ENCODE measurements at places on chromosomes 3 and 15. TPM values are rescaled to one million over a fixed set of nuclear protein-coding genes. Genes with fewer than 3 reads are reported as not detected.

DNA sequence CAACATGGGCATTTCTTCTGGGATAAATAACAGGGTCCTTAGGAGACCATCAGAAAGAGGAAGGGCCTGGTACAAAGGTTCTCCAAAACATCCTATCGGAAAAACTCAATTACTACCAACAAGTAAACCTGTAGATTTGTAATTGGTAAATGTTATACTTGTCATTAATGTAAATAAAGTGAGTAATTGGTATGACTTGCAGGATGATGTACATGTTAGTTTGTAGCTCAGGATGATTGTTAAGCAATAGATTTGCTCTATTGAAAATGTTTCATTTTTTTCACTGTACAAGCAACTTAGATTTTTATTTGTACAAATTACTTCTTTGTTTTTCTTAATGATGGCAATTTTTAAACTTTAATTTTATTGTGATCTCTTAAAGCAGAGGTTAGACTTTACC lies 3.8 kb upstream of the SCG5 start:
- H3K27ac ChIP-seq, result no peak overlapping the region
- DNase-seq, result no peak
- no peak overlapping the region for H3K4me3 ChIP-seq
- H3K4me1 ChIP-seq, result no peaks in the 10 kb centered on the region

DNA sequence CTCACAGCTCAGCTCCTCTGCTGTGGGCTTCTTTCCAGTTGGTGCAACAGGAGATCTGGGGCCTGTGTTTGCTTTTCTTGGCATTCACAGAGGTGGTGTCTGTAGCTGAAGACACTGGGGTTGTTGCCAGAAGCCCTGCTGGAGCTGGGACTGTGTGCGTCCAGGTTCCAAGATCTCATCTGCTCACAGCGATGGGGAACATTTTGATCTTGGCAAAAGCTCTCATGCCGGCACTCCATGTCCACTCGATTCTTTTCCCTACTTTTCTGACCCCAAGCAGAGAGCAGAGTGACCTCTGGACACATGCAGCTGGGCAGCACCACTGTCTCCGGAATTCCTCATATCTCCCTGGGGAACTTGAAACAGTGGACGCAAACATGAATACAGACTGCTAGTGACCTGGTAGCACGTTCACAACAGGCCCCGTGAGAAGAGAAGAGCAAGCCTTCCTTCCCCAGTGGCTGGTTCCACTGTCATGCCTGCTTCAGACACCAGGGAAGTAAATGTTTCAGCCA lies 36.1 kb upstream of the MECOM start:
- no peaks in the 10 kb centered on the region for H3K36me3 ChIP-seq
- no peaks in the 10 kb centered on the region for H3K27me3 ChIP-seq
- no peak overlapping the region for H3K4me3 ChIP-seq
- H3K4me1 ChIP-seq, result no peaks in the 10 kb centered on the region

- H3K4me1 ChIP-seq, result no peaks in the 10 kb centered on the region
- no peak for DNase-seq
- no peak overlapping the region for H3K4me3 ChIP-seq
- H3K36me3 ChIP-seq, result no peaks in the 10 kb centered on the region
- peaks cover 5% of the 10 kb centered on the region for H3K27me3 ChIP-seq
These were observed 65.3 kb upstream of the FSTL1 start for GRCh38 chr3:120516136-120516535.

GRCh38 chr3:144466114-144466513 lies 494.5 kb downstream of the DIPK2A start:
- H3K4me1 ChIP-seq, result no peaks in the 10 kb centered on the region
- no peak overlapping the region for H3K27ac ChIP-seq
- no peaks in the 10 kb centered on the region for H3K27me3 ChIP-seq
- DNase-seq, result no peak

- H3K27me3 ChIP-seq, result no peaks in the 10 kb centered on the region
- no peak for DNase-seq
- no peak overlapping the region for H3K27ac ChIP-seq
- no peak overlapping the region for H3K4me3 ChIP-seq
These were observed 19.3 kb downstream of the CPOX start for GRCh38 chr3:98574132-98574531.

DNA sequence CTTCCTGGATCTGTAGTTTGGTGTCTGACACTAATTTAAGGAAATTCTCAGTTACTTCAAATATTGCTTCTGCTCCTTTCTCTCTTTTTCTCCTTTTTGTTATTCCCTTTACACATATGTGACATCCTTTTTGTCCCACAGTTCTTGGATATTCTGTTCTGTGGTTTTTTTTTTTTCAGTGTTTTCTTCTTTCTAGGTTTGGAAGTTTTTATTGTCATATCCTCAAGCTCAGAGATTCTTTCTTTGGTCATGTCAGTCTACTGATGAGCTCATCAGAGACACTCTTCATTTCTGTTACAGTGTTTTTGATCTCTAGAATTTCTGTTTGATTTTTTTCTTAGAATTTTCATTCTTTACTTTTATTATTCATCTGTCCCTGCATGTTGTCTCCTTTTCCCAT lies 140.5 kb downstream of the SPATA16 start:
- no peaks in the 10 kb centered on the region for H3K4me1 ChIP-seq
- H3K27me3 ChIP-seq, result no peaks in the 10 kb centered on the region
- no peak for DNase-seq
- H3K4me3 ChIP-seq, result no peak overlapping the region
- no peak overlapping the region for H3K27ac ChIP-seq

DNA sequence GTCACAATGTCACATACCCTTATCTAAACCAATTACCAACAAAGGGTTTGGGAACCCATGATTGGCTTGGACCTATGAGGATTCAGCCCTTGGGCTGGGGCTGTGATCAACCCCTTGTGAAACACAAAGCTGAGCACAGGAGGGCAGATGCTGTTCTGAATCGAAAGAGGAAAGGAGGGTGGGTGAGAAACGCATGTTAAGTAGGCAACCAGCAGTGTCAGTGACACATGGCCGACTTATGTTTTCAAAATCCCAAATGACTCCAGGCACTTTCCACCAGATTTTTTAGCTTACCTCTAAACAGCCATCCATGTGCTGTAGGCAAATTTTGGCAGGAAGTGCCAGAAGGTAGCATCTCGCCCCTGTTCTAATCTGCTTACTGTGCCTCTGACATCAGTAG lies 34.1 kb upstream of the KLHL25 start:
- H3K36me3 ChIP-seq, result no peaks in the 10 kb centered on the region
- H3K27me3 ChIP-seq, result no peaks in the 10 kb centered on the region
- DNase-seq, result no peak
- H3K27ac ChIP-seq, result no peak overlapping the region
- H3K4me3 ChIP-seq, result no peak overlapping the region

- H3K36me3 ChIP-seq, result no peaks in the 10 kb centered on the region
- peaks cover 25% of the 10 kb centered on the region for H3K4me1 ChIP-seq
These were observed 13.6 kb downstream of the RARRES1 start for GRCh38 chr3:158718490-158719170.

- H3K4me3 ChIP-seq, result no peak overlapping the region
- DNase-seq, result no peak
- H3K36me3 ChIP-seq, result peaks cover 26% of the 10 kb centered on the region
- no peaks in the 10 kb centered on the region for H3K27me3 ChIP-seq
These were observed 9.5 kb downstream of the TADA3 start for GRCh38 chr3:9782770-9783169.

- H3K4me3 ChIP-seq, result no peak overlapping the region
- no peaks in the 10 kb centered on the region for H3K4me1 ChIP-seq
- H3K36me3 ChIP-seq, result no peaks in the 10 kb centered on the region
These were observed 1090.2 kb downstream of the FHIT start for GRCh38 chr3:60160822-60161748.

DNA sequence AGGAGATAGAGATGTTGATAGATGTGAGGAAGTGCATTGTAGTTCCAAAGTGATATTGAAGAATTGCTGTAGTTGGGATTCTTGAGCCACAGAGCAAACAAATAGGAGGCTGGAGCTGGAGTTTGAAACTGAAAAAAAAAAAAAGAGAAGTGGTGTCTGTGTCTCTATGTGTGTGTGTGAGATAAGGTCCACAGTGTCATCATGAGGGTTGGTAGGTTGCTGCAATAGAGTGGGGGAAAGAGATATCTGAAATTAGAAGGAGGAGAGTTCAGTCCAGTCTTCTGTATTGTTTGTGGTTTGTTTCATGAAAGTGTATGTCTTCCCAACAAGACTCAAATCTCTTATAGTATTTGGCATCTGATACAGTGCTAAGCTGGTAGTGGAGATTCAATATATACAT lies 37.3 kb upstream of the CACNA1D start:
- no peaks in the 10 kb centered on the region for H3K27me3 ChIP-seq
- no peaks in the 10 kb centered on the region for H3K4me1 ChIP-seq
- H3K4me3 ChIP-seq, result no peak overlapping the region
- DNase-seq, result no peak

MUSTN1 gene
- total RNA-seq, result 1.5 TPM

SELENOK gene
- 58.0 TPM for total RNA-seq

GRCh38 chr15:31439328-31439727 lies 112.7 kb downstream of the KLF13 start:
- no peak for DNase-seq
- H3K4me3 ChIP-seq, result no peak overlapping the region
- no peaks in the 10 kb centered on the region for H3K27me3 ChIP-seq
- H3K27ac ChIP-seq, result no peak overlapping the region

DNA sequence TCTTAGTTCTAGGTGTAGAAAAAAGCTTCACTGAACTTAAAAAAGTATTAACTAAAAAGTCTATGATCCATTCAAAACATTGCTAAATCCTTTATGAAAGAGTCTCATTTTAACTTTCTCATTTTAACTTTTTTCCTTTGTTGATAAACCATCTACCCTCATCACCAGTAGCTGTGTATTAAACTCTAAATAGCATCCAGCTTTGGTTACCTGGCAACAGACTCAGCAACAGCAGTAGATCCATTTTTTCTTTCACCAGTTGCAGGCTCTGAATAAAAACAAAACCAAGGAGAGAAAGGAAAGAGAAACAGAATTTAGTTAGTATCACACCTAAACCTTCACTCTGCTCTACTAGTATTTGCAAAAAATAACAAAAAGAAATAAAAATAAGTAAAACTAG lies 51.6 kb downstream of the TP53BP1 start:
- DNase-seq, result no peak
- H3K4me1 ChIP-seq, result no peaks in the 10 kb centered on the region
- H3K27me3 ChIP-seq, result no peaks in the 10 kb centered on the region
- H3K36me3 ChIP-seq, result peaks cover 5% of the 10 kb centered on the region

- no peak overlapping the region for H3K4me3 ChIP-seq
- H3K27me3 ChIP-seq, result no peaks in the 10 kb centered on the region
- H3K27ac ChIP-seq, result no peak overlapping the region
These were observed 543.1 kb upstream of the RGMA start for GRCh38 chr15:93631958-93632618.

DNA sequence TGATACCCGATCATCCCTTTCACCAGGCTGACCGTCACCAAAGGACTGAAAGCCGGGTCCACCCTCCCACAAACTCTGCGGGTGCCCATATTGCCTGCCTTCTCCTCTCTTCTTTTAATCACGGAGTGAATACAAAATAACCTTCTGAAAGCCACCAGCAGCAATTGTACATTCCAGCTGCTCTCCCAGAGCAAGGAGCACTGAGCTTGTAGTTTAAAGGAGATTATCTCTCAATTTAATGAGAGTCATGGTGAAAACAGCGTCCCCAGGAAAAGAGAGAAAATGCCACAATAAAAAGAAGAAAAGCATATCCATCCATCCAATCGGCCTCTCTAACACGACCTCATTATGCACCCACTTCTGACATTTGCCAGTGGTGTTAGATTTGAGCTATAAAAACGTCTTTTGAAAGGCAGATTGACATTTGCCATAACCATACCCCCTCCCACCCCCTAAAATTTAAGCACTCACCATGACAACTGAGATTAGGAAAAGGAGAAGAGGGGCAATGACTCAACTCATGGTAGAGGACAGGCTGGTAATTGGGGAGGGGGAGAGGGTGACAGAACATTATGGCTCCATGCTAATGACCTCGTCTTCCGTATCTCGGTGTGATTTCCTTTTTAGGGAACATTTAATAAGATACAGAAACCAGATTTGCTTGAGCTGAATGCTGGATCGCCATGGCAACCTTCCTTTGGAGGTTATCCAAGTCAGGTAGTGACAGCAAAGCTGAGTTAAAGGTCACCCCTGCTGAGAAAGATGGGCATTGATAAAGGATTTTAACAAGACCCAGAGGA lies 106.2 kb downstream of the ST8SIA2 start:
- no peak for DNase-seq
- H3K27me3 ChIP-seq, result no peaks in the 10 kb centered on the region
- H3K36me3 ChIP-seq, result no peaks in the 10 kb centered on the region
- H3K27ac ChIP-seq, result no peak overlapping the region

GUCA1C gene
- not detected for total RNA-seq

GRCh38 chr3:69370901-69371301 lies 15.0 kb downstream of the FRMD4B start:
- no peaks in the 10 kb centered on the region for H3K27me3 ChIP-seq
- no peak overlapping the region for H3K4me3 ChIP-seq
- H3K27ac ChIP-seq, result no peak overlapping the region
- H3K36me3 ChIP-seq, result no peaks in the 10 kb centered on the region
- DNase-seq, result no peak

DNA sequence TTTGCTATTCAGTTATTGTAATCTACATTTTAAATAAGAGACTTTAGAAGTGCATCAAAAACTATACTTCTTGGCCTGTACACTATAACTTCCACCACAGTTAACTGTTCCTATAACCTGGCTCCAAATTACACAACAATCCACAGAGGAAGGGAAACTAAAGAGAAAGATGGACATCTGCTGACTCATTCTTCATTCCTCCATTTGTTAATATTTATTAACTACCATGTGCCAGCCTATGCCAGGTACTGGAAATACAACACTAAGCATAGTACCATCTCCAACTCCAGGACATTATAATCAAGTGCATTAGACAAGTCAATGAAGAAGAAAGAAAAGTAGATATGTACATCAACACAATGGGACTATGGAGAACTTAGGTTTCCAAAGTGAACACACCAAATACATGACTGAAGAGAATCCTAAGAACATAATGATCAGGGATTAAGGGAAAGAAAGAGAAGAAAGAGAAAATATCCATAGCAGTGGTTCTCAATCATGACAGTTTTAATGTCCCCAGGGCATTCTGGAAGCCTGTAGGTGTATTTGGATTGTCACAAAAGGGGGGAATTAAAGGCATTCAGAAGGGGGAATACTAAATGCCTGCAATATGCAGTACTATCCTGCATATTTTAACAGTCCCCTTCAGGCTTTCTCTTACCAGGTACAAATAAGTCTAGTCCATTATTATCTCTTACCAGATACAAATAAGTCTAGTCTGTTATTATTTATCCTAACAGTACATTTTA lies 8.9 kb downstream of the ICE2 start:
- no peak for DNase-seq
- H3K4me3 ChIP-seq, result no peak overlapping the region
- no peak overlapping the region for H3K27ac ChIP-seq

DNA sequence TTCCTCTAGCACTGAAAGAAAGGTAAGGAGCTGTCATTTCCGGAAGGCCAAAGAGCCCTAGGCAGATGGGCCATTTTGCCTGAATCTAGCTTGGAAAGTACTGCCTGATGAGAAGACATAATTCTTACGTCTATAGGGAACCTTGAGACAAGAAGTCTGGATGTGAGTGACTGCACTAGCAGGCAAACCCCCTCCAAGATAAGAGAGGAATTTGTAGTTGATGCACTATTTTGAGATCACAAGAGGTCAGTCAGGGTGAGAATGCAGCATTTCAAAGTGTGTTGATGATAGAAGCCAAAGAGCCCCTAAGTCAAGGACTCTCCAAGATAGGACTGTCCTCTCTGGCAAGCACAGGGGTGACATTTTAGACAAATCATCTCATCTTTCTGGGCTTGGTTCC lies 99.2 kb downstream of the HES1 start:
- H3K4me3 ChIP-seq, result no peak overlapping the region
- no peaks in the 10 kb centered on the region for H3K36me3 ChIP-seq
- DNase-seq, result no peak
- H3K27ac ChIP-seq, result no peak overlapping the region
- H3K4me1 ChIP-seq, result no peaks in the 10 kb centered on the region

Data from CD8-positive, alpha-beta memory T cell (primary cell).